ENCODE measurements at places on chromosomes 3 and 15. TPM values are rescaled to one million over a fixed set of nuclear protein-coding genes. Genes with fewer than 3 reads are reported as not detected.

The SNX22 gene
- 18.2 TPM for total RNA-seq

The SLC12A1 gene
- not detected for total RNA-seq

The EXD1 gene
- 0.03 TPM for total RNA-seq

The PIGZ gene
- not detected for total RNA-seq

The COL8A1 gene
- not detected for total RNA-seq

The LSAMP gene
- total RNA-seq = 45.1 TPM

The SERINC4 gene
- not detected for total RNA-seq

The FBLN2 gene
- total RNA-seq = 5.0 TPM

The CHD2 gene
- 28.2 TPM for total RNA-seq

The GREM1 gene
- 0.75 TPM for total RNA-seq

The STAC gene
- total RNA-seq = not detected

The TLR9 gene
- not detected for total RNA-seq

The SST gene
- not detected for total RNA-seq

The MYO5C gene
- 4.2 TPM for total RNA-seq

The ADAMTS9 gene
- not detected for total RNA-seq

The SH2D7 gene
- not detected for total RNA-seq

The DPPA2 gene
- total RNA-seq = not detected

The CHRNA3 gene
- total RNA-seq = 0.37 TPM

The PRC1 gene
- total RNA-seq = 138 TPM

The GOLGA8G gene
- total RNA-seq = not detected

The TNK2 gene
- 45.2 TPM for total RNA-seq

Data from G401 (cell line).